ENCODE measurements at places on chromosomes 3 and 15.

DNA sequence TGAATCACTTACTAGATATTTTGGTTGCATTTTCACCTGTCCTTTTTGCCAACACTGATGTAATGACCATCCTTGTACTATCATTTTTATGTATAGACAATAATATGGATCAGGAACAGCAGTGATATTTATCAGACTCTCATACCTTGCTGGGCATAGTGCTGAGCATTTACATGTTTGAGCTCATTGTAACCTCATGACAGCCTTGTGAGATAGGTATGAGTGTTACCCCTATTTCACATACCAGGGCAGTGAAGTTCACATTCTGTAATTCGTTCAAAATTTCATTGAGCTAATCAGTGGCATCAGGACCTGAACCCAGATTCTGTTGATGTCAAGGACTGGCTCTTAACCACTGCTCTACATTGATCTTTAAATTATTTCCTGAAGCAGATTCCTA is 221.5 kb upstream of the TBL1XR1 start:
- DNase-seq: no peak

DNA sequence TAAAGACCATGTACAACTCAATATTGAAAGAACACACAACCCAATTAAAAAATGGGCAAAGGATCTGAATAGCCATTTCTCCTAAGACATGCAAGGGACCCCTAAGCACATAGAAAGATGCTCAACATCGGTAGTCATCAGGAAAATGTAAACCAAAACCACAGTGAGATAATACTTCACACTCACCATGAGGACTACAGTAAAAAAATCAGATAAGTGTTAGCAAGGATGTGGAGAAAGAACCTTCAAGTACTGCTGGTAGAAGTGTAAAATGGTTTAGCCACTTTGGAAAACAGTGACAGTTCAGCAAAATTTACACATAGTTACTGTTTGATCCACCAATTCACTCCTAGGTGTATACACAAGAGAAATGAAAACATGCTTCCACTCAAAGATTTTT is 30.1 kb upstream of the XIRP1 start:
- DNase-seq: no peak

- DNase-seq: no peak
These were observed 62.7 kb downstream of the CPNE4 start for GRCh38 chr3:131972091-131972490.

- no peak for DNase-seq
These were observed 17.6 kb downstream of the FEZF2 start for GRCh38 chr3:62355703-62356102.

GRCh38 chr3:179558742-179559364 is 3.9 kb upstream of the ACTL6A start:
- peak; percentile 92 for DNase-seq

- no peak for DNase-seq
These were observed 79.8 kb upstream of the FNDC3B start for GRCh38 chr3:171959532-171960089.

DNA sequence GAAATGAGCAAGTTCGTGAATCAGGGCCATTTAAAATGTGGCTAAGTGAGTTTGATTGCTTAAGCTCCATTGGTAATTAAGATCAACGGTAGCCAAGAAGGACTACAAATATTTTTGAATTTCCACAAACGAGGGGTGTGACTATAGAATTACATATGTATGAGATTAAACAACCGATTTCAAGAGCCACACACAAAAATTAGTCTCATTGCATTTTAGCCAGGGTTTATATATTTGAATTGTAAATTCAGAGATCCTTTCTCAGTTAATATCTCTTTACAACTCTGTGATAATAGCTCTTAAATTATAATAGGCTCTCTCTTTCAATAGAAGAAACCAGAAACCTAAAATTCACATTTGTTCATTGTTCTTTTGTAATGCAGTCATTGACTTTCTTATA is 325.6 kb upstream of the ICE2 start:
- DNase-seq: no peak

DNA sequence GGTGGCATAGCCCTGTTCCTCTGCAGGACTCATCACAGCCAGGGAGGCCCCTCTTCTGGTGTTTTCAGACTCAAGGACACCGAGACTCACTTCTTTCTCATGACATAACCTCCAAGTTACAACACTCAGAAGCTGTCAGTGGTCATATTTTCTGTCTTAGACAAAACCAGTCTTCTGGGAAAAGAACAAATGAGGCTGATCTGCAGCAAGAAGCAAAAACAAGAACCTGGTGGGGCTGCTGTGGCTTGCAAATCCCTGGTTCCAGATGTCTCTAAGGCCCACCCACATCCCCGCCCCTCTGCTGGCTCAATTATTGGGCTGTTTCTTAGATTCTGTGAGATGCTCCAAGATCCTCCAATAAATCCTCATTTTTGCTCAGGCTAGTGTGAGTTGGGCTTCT is 16.6 kb upstream of the LOXL1 start:
- no peak for DNase-seq

GRCh38 chr3:190517687-190518086 is 3.8 kb downstream of the IL1RAP start:
- peak; percentile 67 for DNase-seq
